ENCODE measurements at places on chromosomes 1 and 21. TPM values are rescaled to one million over a fixed set of nuclear protein-coding genes. Genes with fewer than 3 reads are reported as not detected.

DNA sequence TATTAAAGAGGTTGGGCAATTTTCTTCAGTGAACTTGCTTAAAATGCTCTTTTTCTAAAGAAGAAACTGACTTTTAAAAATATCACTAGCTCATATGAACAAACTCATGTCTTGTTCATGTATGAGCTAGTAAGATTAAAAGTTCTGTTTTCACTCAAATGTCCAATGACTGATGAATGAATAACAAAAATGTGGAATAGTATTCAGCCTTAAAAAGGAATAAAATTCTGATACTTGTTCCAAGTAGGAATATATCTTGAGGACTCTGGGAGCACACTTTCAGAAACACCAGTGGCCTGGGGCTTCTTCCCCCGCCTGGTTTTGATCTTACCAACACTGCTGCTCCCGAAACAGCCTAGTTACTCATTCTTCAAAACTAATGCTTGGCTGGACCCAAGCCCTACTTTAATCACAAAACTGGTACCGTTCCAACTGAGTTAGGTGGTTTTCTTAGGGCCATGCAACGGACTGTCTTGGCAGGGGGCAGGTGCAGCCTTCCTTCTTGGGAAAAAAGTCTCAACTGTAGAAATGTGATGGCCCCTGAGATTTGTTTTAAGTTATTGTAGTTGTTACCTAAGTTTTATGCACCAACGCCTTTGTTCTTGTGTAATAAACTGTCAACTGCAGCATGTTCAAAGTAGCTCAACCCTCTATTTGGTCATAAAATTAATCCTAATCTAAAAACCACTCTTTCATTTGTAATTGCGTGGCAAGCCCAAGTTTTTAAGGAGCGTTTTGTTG is 116.0 kb downstream of the ETS2 start:
- H3K36me3 ChIP-seq = no peaks in the 10 kb centered on the region
- no peak for DNase-seq
- H3K27ac ChIP-seq = peak overlapping the region; percentile 68
- no peaks in the 10 kb centered on the region for H3K4me1 ChIP-seq

- no peaks in the 10 kb centered on the region for H3K4me1 ChIP-seq
- no peak for DNase-seq
- H3K36me3 ChIP-seq = no peaks in the 10 kb centered on the region
- no peak overlapping the region for H3K27ac ChIP-seq
These were observed 2.6 kb upstream of the KCNQ4 start for GRCh38 chr1:40780678-40781607.

GRCh38 chr1:226908913-226909312 is 31.2 kb upstream of the COQ8A start:
- no peaks in the 10 kb centered on the region for H3K36me3 ChIP-seq
- no peak overlapping the region for H3K4me3 ChIP-seq
- H3K4me1 ChIP-seq = no peaks in the 10 kb centered on the region
- H3K27me3 ChIP-seq = no peaks in the 10 kb centered on the region
- H3K27ac ChIP-seq = no peak overlapping the region

Gene GCSAML
- total RNA-seq = not detected

Gene OR10J1
- not detected for total RNA-seq

GRCh38 chr1:59738152-59738551 is 76.6 kb upstream of the HOOK1 start:
- H3K27me3 ChIP-seq = no peaks in the 10 kb centered on the region
- H3K4me1 ChIP-seq = peaks cover 32% of the 10 kb centered on the region
- DNase-seq = no peak
- H3K36me3 ChIP-seq = no peaks in the 10 kb centered on the region

GRCh38 chr1:111826278-111826677 is 70.6 kb downstream of the DDX20 start:
- H3K27me3 ChIP-seq = no peaks in the 10 kb centered on the region
- no peaks in the 10 kb centered on the region for H3K36me3 ChIP-seq
- H3K27ac ChIP-seq = no peak overlapping the region
- H3K4me3 ChIP-seq = no peak overlapping the region
- DNase-seq = no peak

GRCh38 chr1:192980856-192981255 is 78.3 kb downstream of the UCHL5 start:
- H3K4me3 ChIP-seq = no peak overlapping the region
- DNase-seq = no peak
- H3K4me1 ChIP-seq = no peaks in the 10 kb centered on the region

Gene CD1B
- total RNA-seq = not detected

Gene KCNK1
- 54.2 TPM for total RNA-seq

Gene EXO1
- total RNA-seq = 0.16 TPM

- DNase-seq = no peak
- H3K4me3 ChIP-seq = no peak overlapping the region
- H3K4me1 ChIP-seq = peaks cover 59% of the 10 kb centered on the region
- no peaks in the 10 kb centered on the region for H3K27me3 ChIP-seq
- H3K27ac ChIP-seq = peak overlapping the region; percentile 64
- no peaks in the 10 kb centered on the region for H3K36me3 ChIP-seq
These were observed 7.4 kb downstream of the LDLRAP1 start for GRCh38 chr1:25550683-25551310.

DNA sequence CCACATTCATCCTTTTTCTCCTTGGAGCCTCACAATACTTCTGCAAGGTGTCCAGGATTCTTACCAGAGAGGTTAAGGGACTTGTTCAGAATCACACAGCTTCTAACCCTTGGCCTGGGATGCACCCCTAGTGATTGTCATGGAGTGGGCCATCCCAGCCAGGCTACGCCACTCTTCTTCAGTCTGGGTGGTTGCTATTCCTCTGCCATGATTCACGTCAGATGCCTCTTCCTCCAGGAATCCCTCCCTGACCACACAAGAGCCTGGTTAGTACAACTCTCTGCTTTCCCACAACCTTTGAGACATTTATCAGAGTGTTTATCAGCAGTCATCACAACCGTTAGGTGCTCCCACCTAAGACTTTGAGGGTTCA is 121.8 kb downstream of the EPHB2 start:
- H3K27me3 ChIP-seq = no peaks in the 10 kb centered on the region
- no peak overlapping the region for H3K27ac ChIP-seq
- no peaks in the 10 kb centered on the region for H3K4me1 ChIP-seq

Gene FAM72A
- total RNA-seq = not detected

DNA sequence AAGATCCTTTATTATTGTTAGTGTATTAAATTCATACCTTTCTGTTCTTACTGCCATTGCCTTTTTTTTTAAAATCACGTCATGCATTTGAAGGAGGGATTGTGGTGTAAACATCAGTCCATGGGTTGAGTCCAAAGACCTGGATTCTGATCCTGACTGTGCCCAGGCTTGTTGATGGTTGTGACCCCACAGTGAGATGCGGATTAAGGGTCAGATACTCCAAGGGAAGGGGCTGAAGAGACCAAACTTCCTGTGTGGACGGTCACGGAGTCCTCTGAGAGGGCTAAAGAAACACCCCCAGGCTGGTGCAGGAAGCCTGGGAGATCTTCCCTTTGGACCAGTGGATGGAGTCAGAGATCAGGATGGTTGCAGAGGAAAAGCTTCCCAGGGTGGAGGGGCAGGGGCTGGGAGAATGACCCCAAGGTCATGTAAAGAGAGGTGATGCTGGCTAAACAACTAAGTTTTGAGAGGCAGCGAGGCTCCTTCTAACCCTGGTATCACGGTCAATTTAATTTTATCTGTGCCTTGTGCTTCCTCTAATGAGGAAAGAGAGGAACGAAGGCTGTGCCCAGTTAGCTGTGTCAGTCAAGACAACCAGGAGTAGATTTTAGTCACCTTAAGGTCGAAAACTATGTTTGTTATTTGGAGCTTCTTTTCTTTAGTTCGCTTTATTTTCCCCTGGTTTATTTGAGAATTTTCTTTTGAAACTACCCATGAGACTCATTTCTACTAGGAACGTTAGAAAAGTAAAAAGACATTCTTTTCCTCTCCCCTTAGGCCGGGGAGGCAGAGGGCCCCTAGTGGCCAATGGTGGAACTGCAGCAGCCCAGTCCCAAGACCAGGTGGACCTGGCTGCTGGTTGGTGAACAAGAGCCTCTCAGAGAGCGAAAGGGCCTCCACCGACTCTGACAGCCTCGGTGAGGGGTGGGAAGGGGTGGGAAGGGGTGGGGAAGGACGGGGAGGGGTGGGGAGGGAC is 8.7 kb upstream of the GPR161 start:
- no peaks in the 10 kb centered on the region for H3K4me1 ChIP-seq
- H3K4me3 ChIP-seq = no peak overlapping the region
- H3K27me3 ChIP-seq = no peaks in the 10 kb centered on the region
- H3K36me3 ChIP-seq = no peaks in the 10 kb centered on the region
- DNase-seq = peak; percentile 87
- H3K27ac ChIP-seq = no peak overlapping the region

Gene PPFIA4
- total RNA-seq = 16.3 TPM

Gene CD5L
- total RNA-seq = 0.19 TPM

DNA sequence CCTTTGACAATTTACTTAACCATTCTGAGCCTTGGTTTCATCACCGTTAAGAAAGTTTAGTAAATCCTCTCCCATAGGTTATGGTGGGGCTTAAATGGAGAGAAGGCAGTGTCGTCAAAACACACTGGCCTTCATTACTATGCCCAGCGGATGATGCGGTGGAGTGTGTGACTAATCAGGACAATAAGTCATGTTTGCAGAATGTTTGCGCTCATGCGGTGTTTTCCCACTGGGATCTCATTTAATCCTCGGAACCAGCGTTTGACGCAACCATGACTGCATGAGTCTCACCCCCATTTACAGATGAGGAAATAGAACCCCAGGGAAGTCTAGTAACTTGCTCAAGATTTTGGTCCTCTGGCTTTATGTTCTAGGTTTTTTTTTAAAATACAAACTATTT is 17.5 kb downstream of the SLC26A9 start:
- H3K4me3 ChIP-seq = no peak overlapping the region
- H3K27ac ChIP-seq = no peak overlapping the region
- peaks cover 8% of the 10 kb centered on the region for H3K4me1 ChIP-seq
- DNase-seq = no peak
- no peaks in the 10 kb centered on the region for H3K36me3 ChIP-seq

GRCh38 chr1:15033264-15033663 is 120.3 kb upstream of the TMEM51 start:
- H3K27ac ChIP-seq = no peak overlapping the region
- DNase-seq = no peak
- H3K36me3 ChIP-seq = no peaks in the 10 kb centered on the region
- no peak overlapping the region for H3K4me3 ChIP-seq
- no peaks in the 10 kb centered on the region for H3K27me3 ChIP-seq
- no peaks in the 10 kb centered on the region for H3K4me1 ChIP-seq

GRCh38 chr1:11341901-11342552 is 69.0 kb downstream of the UBIAD1 start:
- H3K36me3 ChIP-seq = no peaks in the 10 kb centered on the region
- no peak overlapping the region for H3K27ac ChIP-seq
- no peaks in the 10 kb centered on the region for H3K4me1 ChIP-seq
- DNase-seq = no peak
- H3K4me3 ChIP-seq = no peak overlapping the region
- no peaks in the 10 kb centered on the region for H3K27me3 ChIP-seq

DNA sequence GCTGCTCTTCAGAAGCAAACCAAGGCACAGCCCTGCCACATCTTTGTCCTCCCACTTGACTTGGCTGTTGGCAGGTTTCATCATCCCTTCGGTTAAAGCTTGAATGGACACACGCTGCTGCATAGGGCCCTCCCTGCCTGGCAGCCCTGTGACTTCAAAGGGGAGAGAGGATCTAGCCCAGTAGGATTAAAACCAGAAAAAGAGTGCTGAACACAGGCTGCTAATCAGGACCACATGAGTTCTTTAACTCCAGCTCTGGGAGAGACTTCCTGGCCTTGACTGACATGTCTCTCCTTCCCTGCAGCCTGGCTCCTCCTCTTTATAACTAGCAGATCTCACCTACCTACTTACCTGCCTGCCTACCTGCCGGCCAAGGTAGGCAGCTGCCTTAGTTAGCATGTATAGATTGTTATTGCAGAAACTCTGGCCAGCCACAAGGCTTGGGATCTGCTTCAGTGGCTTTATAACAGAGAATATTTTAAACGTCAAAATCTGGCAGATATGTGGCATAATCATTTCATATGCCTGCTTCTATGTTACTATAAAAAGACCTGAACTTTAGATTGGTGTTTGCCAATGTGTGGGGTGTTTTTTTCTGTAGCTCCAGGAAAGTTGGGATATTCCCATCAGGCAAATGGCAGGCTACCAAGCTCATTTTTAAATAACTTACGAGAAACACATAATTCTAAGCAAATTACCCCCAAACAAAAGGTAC is 49.4 kb downstream of the ERG start:
- no peak overlapping the region for H3K4me3 ChIP-seq
- H3K27me3 ChIP-seq = no peaks in the 10 kb centered on the region
- H3K27ac ChIP-seq = no peak overlapping the region

GRCh38 chr1:19400192-19400611 is 85.1 kb downstream of the CAPZB start:
- H3K27me3 ChIP-seq = no peaks in the 10 kb centered on the region
- H3K4me3 ChIP-seq = no peak overlapping the region
- H3K36me3 ChIP-seq = no peaks in the 10 kb centered on the region
- peak overlapping the region; percentile 33 for H3K27ac ChIP-seq
- peaks cover 49% of the 10 kb centered on the region for H3K4me1 ChIP-seq

- H3K4me3 ChIP-seq = no peak overlapping the region
- H3K36me3 ChIP-seq = no peaks in the 10 kb centered on the region
- H3K27ac ChIP-seq = no peak overlapping the region
- H3K4me1 ChIP-seq = no peaks in the 10 kb centered on the region
- H3K27me3 ChIP-seq = no peaks in the 10 kb centered on the region
These were observed 172.8 kb upstream of the CXADR start for GRCh38 chr21:17340081-17340480.

Gene NGF
- total RNA-seq = 12.0 TPM

Gene XCL2
- total RNA-seq = not detected

Gene MCL1
- 96.7 TPM for total RNA-seq

DNA sequence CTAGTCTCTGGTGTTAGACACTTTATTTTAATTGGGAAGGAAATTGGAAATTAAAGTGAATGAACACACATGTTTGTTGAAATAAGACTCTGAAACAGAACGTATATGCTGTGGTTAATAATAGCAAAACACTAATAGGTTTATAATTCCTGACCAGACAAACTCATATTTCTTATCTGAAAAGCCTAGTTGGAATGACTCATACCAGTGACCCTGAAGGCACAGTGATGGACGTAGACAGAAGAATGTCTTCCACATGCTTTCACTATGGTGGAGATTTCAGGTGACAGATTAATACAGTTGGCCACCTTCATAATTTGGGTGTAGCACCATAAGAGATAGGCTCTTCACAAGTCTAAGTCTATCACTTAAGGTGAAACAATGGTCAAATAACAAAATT is 83.0 kb upstream of the COL11A1 start:
- H3K27me3 ChIP-seq = no peaks in the 10 kb centered on the region
- no peaks in the 10 kb centered on the region for H3K4me1 ChIP-seq
- no peak overlapping the region for H3K27ac ChIP-seq
- no peak overlapping the region for H3K4me3 ChIP-seq
- H3K36me3 ChIP-seq = no peaks in the 10 kb centered on the region

DNA sequence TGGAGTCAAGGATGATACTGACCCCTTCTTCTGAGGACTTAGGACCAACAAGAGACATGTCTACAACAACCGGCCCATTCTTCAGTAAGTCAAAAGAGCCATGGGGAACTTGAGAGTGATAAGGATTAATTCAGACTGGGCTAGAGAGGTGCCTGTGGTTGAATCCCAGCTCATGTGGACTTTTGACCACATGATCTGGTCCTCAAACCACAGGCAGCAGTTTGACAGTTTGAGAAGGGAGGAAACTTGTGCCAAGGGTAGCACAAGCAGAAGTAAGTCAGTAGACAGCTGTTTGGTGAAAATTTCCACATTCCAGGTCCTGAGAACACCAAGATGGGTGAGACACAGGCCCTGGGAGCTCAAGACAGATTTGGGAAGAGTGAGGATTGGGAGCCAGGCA is 19.8 kb downstream of the SH3BP5L start:
- no peaks in the 10 kb centered on the region for H3K27me3 ChIP-seq
- no peak for DNase-seq
- H3K4me3 ChIP-seq = no peak overlapping the region
- H3K27ac ChIP-seq = no peak overlapping the region
- no peaks in the 10 kb centered on the region for H3K36me3 ChIP-seq
